Stimulated activated CD4-positive, alpha-beta T cell treated with anti-CD3 and anti-CD28 coated beads, Interleukin-1b, Interleukin-23, amount 100 ng/mL, for 1 hour (primary cell): ENCODE measurements at places on chromosomes 4 and X.

DNA sequence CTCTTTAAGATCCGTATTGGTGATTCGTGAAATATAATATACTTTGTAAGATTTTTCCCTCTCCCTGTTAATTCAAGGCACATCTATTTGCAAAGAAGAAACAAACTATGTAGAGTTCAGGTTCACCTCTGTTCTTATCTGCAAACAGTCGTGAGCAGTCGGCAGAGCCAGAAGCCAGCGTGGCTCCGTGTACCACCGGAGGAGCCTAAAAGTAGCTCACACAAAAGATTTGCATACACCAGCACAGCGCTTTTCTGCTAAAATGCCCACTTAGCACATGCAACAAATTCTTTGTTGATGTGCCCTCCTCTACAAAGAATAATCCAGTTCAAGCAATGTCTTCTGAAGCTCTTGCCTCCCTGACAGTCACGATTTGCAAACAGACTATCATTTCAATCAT, 416.0 kb upstream of the TENM3 start:
- no peak for DNase-seq

DNA sequence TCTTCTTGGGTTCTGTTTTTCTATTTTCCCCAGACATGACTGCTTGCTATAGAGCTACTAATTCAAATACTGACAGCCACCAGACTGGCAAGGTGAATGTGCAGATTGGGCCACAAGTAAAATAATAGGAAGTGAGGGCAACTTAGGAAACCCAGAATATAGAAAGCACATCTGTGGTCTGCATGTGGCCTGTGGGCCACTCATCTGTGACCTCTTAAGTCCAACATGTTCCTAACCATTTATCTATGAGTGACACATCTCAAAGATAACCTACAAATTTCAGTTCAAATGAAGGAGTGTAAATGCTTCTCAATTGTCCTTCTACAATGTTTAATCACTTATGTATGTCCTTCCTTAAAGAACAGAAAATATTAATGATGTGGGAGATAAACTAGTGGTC, 128.9 kb downstream of the REELD1 start:
- DNase-seq: no peak

DNA sequence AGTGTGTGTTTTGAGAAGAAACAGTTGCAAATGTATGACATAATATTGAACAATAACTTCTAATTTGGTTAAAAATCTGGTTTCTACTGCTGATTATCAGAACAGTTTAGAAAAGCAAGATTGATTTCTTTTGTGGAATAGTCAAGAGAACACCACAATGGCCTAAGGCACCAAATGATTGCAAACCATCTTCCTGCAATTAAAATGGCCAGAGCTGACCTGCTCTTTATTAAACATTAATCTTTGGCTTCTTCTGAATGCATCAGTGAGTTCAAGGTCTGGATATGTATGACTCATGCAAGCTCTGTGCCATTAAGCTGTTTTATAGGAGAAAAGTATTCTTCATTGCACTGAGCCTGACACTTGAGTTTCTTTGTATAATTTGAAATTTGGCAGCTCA, 107.8 kb upstream of the PDHA2 start:
- no peak for DNase-seq

DNA sequence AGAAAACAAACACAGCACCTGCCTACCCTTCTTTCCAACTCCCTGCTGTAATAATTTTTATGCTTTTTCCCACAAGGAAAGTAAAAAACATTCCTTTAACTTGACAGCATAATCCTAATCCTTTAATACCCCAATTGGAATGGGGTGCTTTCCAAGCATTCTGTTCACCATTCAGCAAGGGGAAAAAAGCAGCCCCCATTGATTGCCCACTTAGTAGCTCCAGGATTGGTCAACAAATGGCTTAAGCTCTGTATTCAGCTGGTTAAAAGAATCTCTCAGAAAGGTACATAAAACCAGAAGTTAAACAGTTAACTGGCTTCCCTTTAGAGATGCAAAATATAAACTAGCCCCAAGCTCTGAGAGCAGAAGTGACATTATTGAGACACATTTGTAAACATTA, 194.8 kb upstream of the ATOH1 start:
- DNase-seq: no peak

GRCh38 chr4:153420361-153420760, 45.8 kb upstream of the TMEM131L start:
- no peak for DNase-seq

- no peak for DNase-seq
These were observed 87.8 kb downstream of the SH3KBP1 start for GRCh38 chrX:19799319-19800182.

- DNase-seq: no peak
These were observed 33.7 kb upstream of the CCKAR start for GRCh38 chr4:26524011-26524410.

GRCh38 chr4:79225360-79225759, 100.5 kb downstream of the NAA11 start:
- DNase-seq: no peak

- DNase-seq: no peak
These were observed 186.4 kb downstream of the BCOR start for GRCh38 chrX:39911278-39911897.

- no peak for DNase-seq
These were observed 215.5 kb downstream of the PDGFC start for GRCh38 chr4:156756118-156756517.

- no peak for DNase-seq
These were observed 403.7 kb downstream of the CENPC start for GRCh38 chr4:67141586-67141985.

- no peak for DNase-seq
These were observed 102.7 kb downstream of the TAB3 start for GRCh38 chrX:30786374-30786773.

- no peak for DNase-seq
These were observed 270.1 kb upstream of the LDB2 start for GRCh38 chr4:17168571-17168970.

DNA sequence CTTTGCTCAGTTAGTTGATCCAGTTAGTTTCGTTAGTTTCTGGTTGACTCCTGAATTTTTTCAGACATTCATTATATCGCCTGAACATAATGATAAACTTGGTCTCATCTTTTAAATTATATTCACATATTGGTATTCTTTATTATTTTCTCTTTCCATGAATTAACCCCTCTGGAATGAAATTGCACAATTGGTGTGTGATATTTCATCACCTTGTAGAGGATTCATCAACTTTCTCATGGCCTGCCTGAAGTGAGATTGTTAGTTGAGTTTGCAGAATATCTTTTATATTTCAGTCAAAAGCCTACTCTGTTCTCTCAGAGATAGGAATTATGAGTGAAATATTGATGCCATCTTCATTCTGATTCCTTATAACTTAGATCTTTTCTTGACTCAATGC, 1160.6 kb upstream of the AGA start:
- DNase-seq: no peak

DNA sequence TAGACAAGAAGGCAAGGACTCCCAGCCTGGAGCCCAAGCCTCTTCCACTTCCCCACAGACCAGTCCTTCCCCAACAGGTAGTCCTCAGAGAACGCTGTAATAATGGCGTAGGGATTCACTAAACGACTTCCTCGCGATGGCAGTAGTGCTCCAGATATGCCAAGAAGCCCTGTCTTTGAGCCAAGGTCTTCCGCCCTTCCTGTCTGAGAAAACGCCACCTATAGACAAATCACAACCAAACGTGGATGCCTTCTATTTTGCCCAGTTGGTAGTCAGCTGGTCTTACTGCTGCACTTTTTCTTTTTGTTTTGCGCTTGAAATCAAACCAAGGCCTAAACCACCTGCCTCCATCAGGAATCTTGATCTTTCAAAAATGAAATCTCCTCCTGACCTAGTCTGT, 203.3 kb downstream of the OR13H1 start:
- no peak for DNase-seq

GRCh38 chr4:42519803-42520417, 122.6 kb downstream of the SHISA3 start:
- no peak for DNase-seq

DNA sequence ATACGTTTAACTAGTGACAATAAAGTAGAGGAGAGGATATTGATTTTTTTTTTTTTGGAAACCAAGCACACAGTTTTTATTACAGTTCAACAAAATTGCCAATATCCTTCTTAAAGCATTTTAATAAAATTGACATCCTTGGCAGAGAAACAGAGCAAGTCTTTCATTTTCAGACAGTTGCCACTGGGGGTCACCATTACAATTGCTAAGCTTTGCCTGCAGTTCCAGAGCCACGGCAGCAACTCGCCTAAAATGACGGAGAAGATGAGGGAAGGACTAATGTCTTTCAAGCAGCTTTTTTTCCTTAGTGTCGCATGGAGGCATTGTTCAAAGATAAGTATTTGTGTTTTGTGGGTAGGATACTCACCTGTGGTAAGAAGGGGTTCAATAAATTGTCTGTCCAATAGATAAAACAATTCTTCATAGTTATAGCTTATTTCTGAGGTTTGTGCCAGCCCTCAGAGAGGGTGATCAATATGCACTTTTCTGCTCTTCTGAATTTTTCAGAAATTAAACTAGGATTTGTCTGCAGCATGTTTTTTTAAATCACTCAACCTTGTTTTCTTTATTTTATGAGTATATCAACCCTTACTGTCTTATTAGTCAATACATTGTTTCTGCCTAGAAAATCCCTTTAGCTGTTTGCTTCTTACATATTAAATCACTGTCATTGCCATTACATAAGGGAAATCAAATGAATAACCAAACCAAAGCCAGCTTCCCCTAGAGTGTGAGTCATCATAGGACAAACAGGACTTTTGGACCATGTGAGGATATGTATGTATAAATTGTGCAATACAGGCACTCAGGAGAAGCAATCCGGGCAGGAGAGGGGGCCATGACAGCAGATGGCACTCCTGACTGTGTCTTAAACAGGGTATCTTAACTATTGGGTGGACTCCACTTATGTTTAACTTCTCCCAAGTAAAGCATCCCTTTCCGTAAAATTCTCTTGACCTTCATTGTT, 508.1 kb upstream of the ARX start:
- no peak for DNase-seq

DNA sequence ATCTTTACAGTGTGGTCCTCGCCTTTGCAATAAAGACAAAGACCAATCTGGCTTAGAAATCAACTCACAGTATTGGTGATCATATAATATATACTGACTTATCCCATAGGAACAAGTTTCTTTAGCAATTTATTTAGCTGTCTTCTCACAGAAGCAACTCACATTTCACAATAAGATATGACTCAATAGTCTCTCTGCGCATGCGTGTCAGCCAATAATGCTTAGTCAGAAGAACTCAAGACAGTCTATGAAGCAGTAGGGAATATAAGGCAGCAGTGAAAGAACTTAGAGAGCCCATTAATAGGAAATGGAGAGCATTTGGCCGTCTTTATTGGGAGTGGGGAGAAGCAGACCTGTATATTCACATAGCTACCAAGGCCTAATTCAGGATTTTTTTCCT, 216.7 kb downstream of the IL13RA2 start:
- DNase-seq: no peak

DNA sequence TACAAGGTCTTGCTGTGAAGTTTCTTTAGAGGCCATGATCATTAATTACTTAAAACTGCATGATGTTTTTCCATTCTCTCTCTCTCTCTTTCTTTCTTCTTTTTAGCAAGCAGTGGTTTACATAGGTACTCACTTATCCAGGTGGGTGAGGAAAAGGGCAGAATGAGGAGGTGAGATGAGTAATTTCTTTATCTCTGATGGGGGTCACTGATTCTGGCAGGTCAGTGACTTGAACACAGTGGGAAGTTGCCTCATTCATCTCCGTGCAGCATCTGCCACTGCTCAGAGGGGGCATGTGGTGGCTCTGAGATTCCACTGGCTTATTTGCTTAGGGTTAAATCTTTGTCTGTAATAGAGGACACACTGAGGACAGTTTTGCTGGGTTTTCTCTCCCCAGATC, 62.6 kb downstream of the FAM114A1 start:
- DNase-seq: no peak

- no peak for DNase-seq
These were observed 297.5 kb downstream of the NAF1 start for GRCh38 chr4:162869157-162869556.

DNA sequence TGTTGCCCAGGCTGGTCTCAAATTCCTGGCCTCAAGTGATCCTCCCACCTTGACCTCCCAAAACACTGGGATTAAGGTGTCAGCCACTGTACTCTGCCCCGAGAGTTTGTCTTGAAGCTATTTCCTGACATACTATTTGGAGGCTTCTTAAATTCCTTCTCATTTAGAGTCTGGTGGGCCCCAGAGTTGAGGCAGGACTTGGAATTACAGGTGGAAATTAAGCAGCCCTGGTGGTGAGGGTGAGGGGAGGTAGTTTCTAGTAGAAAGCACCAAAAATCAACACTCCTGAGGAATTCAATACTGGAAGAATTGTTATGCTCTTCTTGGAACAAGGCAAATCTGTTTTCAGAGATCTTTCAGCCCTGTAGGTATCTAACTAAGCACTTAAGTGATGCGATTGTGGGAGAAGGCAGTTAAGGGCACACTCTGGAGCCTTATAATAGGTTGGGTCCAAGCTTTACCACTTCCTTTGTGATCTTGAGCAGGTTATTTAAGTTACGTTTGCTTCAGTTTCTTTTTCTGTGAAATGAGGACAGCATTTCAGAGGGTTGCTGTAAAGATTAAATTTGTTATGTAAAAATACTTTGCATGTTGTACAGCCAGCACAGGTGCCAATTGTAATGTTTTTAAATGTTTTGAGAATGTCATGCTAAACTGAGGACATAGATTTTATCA, 200.7 kb downstream of the SOWAHB start:
- no peak for DNase-seq

GRCh38 chr4:2361366-2362265, 56.8 kb downstream of the ZFYVE28 start:
- DNase-seq: no peak

- DNase-seq: no peak
These were observed 90.0 kb downstream of the ELOVL6 start for GRCh38 chr4:110108422-110108821.

- no peak for DNase-seq
These were observed 393.4 kb downstream of the MID1IP1 start for GRCh38 chrX:39194673-39195072.

- DNase-seq: no peak
These were observed 23.6 kb downstream of the ANTXR2 start for GRCh38 chr4:80049402-80049801.

DNA sequence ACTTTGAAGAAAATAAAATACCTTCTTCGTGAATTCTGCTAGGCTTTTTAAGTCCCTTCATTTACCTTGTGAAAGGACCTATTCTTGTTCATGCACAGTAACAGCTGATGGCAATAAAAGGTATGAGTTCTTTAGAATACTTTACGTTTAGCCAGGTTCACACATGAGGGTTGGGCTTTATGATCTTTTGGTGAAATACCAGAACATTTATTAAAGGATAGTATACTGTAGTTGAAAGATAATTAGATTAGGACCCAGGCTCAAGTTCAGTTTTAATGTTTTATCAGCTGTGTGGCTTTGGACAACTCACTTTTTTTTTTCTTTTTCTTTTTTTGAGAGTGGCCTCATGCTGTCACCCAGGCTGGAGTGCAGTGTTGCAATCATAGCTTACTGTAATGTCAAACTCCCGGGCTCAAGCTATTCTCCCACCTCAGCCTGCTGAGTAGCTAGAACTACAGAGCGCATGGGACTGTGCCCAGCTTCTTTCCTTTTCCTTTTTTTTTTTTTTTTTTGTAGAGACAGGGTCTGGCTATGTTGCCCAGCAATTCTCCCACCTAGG, 28.2 kb upstream of the NEIL3 start:
- no peak for DNase-seq
